AG10803 (cell line): ENCODE measurements at places on chromosomes 7 and 10.

- DNase-seq = peak; percentile 92
Measured at GRCh38 chr10:30185916-30186315, 126.5 kb upstream of the JCAD start.

GRCh38 chr7:115572111-115572510, 458.5 kb downstream of the TFEC start:
- DNase-seq = no peak

DNA sequence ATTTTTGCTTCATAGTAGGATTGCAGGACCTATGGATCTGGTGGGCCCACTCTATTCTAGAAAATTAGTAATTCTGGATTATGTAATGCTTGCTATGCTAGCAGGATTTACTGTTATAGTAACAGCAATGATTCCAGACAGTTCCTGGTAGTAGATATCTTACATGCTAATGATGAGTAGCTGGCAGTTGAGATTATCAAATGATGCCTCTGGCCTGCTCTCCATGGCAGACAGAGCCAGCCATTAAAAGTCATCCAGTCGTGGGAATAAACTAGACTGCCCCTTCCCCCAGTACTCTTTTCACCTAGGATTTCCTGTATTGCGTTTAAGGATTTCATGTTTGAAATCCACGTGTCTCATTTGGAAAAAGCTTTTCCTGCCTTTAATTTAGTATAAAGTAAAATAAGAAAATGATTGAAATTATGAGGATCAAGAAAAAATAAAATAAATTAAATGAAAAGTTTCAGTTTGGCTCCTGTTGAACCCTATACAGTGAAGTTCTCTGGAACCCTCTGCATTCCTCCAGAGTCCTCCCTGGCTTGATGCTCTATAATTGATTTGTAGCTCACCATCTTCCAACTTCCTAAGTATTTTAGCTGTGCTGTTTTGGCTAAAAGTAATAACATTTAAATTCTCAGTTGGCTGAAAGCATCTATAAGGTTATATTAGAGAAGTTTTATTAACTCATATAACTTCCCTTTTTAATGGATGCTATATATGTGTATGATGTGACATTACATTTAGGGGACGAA, 14.6 kb downstream of the UMAD1 start:
- DNase-seq = no peak

DNA sequence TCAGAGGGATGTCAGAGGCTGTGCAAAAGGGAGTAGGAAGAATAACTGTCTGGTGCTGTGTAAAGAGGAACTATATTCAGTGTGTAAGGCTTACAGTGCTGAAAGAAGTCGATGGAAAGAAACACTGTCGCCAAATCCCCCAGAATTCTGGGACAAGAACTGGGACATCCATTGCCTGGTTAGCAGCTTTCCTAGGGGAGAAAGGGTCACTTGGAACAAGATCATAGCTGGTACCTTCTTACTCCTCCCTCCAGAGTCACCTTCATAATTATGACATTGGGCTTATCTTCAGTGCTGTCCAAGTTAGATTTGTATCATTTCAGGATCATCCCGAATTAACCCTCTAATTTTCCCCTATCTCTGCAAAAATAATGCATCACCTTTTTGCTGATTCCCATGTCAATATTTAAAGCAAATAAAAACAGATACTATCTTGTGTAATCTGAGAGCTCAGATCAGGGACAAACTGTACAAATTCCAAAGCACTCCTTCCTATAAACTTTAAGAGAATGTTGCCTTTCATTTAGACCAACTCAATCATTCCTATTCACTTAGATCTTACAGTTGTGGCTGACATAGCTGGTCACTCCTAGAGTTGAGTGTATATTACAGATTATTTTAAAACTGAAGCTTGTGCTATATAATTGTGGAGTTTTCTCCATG, 96.5 kb downstream of the DNAH11 start:
- no peak for DNase-seq

- no peak for DNase-seq
Measured at GRCh38 chr7:35254496-35255442, 869 bp upstream of the TBX20 start.

DNA sequence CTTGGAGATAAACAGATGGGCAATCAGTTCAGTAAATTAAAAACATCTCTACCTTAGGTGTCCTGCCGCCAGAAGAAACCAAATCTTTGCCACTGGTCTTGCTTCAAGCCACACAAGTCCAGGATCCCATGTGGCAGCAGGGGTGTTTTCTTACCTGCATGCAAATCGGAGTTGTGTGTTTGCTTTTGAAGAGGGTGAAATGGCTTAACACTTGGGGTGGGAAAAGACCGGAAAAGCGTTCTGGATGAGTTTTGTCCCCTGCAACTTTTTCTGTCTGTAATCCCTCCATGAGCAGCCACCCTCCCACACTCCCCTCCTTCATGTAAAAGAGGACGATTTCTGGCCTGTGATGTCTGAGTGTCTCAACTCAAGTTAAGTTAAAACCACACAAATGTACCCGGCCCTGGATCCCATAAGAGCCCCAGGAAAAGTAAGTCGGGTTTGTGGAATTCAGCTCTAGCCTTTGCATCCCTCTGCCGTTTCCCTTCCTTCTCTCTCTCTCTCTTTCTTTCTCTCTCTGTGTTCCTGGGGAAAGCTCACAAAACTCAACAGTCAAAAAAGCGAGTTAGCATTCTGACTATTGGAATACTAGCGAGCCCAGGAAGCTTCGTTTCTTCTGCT, 178.5 kb downstream of the TCF7L2 start:
- DNase-seq = peak; percentile 41

GRCh38 chr10:103666087-103666761, 172.7 kb downstream of the NEURL1 start:
- DNase-seq = peak; percentile 40

- DNase-seq = no peak
Measured at GRCh38 chr7:125966278-125967048, 1036.8 kb upstream of the POT1 start.

GRCh38 chr7:46386428-46387399, 465.6 kb upstream of the IGFBP3 start:
- no peak for DNase-seq

DNA sequence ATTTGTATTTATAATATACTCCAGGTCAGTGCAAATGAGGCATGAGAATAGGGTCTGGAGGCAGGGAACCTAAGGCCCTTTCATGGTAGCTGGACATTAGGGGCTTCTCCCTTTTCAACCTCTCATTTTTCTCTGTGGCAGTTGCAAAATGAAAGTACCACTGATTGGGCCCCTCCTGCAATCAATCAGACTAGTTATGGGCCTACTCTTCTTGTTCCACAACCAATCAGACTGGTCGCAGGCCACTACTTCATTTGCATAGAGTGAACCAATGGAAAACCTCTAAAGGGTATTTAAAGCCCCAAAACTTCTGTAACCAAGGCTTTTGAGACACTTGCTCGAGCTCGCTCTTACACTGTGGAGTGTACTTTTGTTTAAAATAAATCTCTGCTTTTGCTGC, 10.0 kb upstream of the PRPS1L1 start:
- no peak for DNase-seq

GRCh38 chr7:42672339-42672999, 239.4 kb downstream of the C7orf25 start:
- DNase-seq = peak; percentile 12

GRCh38 chr10:59607970-59608369, 101.7 kb downstream of the SLC16A9 start:
- no peak for DNase-seq

DNA sequence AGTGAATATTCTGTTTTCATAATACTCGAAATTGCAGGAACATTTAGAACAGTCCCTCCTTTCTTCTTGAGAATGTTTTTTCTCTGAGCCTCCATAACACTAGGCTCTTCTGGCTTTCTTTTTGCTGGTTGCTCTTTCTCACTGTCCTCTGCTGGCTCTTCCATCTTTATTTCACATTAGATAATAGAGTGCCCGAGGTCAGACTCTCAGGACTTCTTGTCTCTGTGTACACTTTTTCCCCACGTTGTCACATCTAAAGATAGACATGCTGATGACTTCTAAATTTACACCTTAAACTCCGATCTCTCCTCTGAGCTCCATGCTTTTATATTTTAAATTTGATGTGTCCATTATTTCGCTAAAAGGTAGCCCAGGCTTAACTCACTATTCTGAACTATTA, 15.4 kb upstream of the LRRN3 start:
- no peak for DNase-seq

- DNase-seq = no peak
Measured at GRCh38 chr10:78514459-78514858, 480.8 kb downstream of the RPS24 start.

DNA sequence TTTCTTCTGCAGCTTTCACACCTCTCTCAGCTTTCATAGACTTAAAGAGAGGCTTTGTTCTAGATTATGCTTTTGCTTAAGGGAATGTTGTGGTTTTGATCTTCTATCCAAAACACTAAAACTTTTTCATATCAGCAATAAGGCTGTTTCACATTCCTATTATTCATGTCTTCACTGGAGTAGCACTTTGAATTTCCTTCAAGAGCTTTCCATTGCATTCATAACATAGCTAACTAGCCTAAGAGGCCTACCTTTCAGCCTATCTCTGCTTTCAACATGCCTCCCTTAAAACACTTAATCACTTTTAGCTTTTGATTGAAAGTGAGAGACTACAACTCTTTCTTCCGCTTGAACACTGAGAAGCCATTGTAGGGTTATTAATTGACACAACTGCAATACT, 1117.0 kb upstream of the PHF14 start:
- DNase-seq = no peak

DNA sequence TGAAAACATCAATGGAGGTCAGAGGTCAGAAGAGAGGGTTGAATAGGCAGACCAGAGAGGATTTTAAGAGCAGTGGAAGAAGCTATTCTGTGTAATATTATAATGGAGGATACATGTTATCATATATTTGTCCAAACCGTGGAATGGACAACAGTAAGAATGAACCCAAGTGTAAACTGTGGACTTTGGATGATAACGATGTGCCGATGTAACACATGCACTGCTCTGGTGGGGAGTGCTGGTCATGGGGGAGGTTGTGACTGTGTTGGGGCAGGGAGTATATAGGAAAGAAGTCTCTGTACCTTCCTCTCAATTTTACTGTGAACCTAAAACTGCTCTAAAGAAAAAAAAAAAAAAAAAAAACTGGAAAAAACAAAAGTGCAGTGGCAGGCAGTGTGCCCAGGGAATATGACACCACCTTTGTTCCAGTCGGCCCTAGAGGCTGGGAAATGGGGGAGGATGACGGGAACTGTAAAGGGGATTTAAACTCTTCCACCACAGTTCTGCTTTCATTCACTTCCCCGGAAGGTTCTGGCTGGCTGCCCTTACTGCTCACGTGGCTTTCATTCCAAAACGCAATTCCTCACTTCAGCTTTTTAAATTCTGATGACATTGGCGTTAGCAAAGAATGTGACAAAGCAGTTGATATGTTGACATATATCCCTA, 113.7 kb upstream of the ANKRD1 start:
- DNase-seq = peak; percentile 38

DNA sequence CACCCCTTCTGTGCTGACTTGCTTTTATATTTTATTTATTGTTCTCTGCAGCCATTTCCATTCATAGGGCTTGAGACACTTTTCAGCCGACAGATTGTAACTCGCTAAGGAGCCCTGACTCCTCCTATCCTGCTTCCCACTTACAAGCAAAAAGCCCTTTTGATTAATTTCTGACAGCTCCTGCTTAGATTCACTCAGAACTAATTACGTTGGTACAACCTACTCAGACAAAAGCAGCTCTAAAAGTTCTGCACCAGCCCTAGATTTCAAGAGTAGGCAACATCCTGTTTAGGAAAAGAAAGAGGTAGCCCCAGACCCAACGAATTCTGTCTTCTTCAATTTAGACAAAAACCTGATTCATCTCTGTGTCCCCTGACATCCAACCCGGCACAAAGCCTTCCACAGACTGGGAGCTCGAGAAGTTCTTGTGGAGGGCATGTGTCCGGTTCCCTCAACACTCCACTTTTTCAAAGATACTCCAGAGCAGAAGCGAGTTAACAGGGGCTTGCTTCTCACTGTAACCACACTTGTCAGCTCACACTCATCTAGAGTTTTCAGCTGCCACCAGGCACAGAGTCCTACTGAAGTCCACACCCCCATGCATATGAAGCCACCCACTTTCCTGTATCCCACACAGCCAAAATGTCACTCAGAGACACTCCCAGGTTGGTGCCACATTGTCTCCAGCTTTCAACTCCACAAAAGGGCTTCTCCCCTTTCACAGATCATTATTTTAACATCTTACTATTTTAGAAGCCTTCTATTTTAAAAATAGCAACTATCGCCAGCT, 113.6 kb upstream of the NFE2L3 start:
- DNase-seq = no peak
